ENCODE measurements at places on chromosomes 6 and 20.
A peak's percentile ranks its signal among the peaks of the same experiment; 100 is the strongest.

GRCh38 chr6:28311139-28311823, 24.7 kb downstream of the ZSCAN31 start:
- DNase-seq = no peak

GRCh38 chr6:95387845-95388244, 189.5 kb upstream of the MANEA start:
- no peak for DNase-seq

GRCh38 chr6:67889682-67889995, 745.4 kb upstream of the ADGRB3 start:
- no peak for DNase-seq

- DNase-seq = no peak
Observed at GRCh38 chr20:33062105-33062824, 8.6 kb downstream of the BPIFB3 start.

- no peak for DNase-seq
Observed at GRCh38 chr6:72966628-72967280, 258.5 kb downstream of the KHDC1L start.

DNA sequence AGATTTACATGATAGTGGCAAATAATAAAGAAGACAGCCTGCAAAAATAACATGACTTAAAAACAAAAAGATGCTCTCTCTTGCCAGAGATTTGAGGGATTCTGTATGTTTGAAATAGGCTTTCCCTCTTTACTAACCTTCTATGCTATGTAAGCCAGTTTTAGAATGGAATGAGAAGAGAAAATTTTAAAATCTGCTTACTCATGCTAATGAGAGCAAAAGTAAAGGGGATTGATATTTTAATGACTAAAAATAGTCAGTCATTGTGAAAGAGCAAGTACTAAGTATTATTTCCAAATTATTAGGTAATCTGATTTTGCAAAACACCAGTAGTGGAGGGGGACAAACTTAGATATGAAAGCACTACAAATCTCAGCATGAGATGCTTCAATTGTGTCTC, 563.3 kb upstream of the ADGRB3 start:
- DNase-seq = no peak

- DNase-seq = no peak
Observed at GRCh38 chr6:105562027-105562426, 159.1 kb upstream of the PREP start.

GRCh38 chr6:161439093-161439492, 165.2 kb upstream of the AGPAT4 start:
- DNase-seq = no peak

DNA sequence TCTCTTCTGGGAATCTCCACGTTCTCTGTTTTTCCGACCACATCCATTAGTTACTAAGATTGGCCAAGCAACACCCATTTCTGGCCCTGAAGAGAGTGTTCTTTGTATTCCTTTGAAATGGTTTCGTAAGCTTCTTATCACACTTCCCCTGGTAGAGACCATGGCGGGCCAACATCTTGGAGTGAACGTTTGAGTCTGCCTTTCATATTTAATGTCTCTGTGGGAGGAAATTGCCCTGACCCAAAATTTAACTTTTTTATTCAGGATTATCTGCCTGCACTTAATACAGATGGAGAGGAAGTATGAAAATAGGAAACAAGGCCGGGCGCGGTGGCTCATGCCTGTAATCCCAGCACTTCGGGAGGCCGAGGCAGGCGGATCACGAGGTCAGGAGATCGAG, 177.0 kb upstream of the SNX9 start:
- DNase-seq = no peak

DNA sequence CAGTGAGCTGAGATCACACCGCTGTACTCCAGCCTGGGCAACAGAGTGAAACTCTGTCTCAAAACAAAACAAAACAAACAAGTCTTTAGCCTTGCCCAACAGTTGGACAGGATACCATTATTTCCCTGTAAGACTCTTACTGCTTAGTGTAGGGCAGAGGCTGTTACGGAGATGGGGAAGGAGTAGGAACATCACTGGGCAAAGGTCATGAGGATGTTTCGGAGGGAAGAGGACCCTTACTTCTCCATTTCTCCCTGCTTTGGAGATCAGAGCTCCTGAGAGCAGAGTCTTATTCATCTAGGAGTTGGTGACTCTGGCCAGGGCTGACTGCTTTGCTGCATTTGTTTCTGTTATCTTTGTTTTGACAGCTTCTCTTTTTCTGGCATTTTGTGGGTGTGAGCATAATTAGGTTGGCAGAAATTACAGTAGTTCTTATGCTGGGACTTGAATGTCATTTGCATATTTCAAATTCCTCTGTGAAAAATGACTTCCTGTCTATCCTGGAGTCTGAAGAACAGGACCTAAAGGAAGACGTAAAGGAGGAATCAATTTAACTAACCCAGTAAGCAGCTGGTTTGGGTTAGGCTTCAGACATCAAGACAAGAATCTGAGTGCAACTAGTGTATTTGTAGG, 89.0 kb downstream of the CDS2 start:
- no peak for DNase-seq

DNA sequence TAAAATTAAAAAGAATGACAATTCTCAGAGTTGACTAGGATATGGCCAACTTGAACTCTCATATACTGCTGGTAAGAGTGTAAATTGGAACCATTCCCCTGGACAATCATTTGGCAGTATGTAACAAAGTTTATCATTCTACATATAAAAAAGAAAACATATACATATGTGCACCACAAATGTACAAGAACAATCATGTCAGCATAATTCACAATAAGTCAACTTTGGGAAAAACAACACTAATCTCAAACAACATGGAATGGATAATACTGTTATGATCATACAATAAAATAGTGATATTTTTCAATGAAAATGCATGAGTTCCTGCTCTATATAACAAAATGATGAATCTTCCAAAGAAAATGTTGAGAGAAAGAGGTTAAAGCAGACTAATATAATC, 1078.7 kb upstream of the EPHA7 start:
- no peak for DNase-seq

DNA sequence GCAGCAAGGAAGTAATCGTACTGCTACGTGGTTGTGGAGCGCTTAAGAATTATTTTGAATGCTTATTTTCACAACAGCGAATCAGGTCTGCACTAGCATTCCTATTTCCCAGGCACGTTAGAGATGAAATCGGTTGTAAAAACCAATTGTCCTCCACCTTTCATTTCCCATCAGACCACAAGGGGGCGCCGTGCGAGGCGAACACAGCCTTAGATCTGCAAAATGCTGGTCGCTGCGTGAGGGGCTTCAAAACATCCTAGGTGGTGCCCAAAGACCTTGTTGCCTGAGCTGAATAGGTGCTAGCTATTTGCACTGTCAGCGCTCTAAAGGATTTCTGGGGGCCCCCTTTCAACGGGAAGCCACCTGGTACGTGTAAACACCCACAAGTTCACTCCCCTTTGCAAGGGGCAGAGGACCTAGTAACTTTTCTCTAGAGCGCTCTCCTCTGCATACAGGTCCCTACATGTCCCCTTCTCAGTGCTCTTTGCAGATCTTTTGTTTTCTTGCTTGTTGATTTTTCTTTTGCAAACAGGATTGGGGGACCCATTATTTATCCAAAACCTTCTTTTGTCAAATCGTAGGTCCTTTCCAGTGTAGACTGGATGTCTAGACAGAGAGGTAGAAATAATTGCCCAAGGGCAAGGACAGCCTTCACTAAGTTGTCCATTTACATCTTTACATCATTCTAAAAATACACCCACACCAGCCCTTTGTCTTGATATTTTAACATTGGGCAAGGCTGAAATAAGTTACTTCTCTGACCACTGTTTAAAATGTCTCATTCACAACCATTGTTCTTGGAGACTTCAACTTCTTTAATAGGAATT, 59.8 kb downstream of the NEDD9 start:
- peak; percentile 66 for DNase-seq

DNA sequence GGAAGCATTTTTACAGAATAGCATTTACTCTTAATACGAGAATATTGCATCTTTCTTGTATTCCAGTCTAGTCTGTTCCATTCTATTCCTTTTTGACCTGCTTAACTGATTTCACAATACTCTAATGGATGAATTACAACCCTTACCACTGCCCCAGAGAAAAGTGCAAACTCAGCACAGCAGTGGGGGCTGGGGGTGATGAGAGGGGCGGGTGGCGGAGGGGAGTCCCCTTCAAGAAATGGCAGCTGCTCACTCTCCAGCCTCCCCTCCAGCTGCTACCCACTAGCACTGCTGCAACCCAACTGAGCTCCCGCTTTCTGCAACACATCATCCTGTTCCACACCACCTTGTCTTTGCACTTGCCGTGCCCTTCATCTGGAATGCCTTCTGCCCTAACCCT, 30.1 kb downstream of the PIM1 start:
- no peak for DNase-seq

DNA sequence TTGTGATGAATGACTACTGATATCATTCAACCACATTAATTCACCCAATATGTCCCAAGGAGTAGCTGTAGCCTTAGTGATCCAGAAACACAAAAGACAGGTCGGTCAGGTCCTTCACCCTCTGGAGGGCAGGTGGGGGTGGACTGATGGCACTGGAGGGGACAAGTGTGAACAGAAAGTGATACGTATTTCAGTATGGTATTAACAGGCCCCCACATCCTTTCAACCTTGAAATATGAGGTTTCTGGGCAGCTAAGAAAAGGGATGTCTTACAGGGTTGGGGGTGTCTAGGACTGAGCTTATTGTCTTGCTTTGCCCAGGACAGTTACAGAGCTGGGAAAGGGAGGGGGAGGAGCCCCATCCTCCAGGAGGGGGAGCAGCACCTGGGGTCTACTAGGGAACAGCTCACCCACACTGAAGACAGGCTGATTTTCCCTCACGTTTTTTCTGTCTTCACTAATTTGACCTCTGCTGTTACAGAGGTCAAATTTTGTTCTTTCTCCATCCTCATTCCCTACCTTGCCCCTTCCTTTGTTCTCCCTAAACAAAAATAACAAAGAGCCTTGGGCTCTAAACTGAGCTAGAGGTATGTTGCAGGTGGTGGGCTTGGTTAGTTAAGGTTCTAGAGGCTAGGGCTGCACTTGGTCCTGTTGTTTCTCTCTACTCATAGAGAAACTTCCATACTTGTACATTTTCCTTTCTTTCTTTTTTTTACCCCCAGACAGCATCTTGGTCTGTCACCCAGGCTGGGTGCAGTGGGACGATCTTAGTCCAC, 38.0 kb upstream of the EEF1A1 start:
- DNase-seq = no peak

DNA sequence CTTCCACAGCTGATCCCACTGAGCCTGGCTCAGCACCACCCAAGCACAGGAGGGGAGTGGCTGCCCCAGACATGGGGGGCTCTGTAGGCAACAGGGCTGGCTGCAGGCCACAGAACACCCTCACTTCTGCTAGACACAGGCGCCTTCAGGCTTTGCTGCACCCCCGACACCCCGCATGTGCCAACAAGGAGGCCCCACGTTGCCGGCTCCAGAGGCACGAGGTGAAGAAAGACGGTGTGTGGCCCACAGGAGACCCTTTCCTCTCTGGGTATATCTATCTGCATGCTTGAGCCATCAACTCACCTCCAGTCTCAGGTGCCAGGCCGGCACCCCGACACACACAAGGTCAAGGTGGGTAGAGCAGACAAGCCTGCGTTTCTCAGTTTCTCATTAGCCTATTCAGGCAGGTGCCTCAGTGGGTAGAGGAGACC, 158.3 kb downstream of the DLL1 start:
- DNase-seq = no peak

DNA sequence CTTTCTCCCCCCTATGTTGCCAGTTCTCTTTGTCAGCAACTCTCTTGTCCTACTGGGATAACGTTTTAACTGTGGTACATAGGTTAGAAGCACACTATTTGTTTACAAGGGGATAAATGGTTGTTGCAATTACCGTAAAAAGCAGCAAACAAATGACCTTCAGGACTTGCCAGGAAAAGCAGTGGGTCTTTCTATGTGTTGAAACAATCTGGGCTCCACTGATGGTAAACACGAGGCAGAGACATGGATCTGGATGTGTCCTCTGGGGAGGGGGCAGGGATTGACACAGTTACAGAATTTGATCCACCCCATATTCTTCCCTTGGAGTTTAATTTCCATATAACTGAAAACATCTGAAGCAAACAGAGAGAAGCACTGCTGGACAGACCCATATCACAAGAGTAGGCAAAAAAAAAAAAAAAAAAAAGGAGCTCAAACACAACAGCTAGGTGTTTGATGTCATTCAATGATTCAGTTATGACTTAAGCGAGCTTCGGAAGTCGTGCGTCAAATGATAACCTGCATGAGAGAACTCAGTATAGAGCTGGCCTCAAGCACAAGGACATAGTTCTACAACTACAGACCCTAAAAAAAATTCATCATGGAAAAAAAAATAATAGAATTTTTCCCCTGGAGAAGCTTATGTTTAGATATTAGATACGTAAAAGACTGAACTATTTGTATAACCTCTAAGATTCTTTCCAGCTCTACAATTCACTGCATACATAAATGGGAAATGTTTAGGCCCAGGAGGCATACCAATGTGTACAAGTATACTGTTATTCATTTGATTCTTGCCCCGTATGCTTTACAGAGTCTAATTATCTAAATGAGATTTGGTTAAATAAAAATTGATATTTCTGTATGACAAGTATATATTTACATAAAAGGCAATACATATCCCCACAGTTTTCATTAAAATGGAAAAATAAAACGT, 127.7 kb downstream of the ALDH8A1 start:
- no peak for DNase-seq

- DNase-seq = no peak
Observed at GRCh38 chr6:112478036-112478435, 130.9 kb downstream of the RFPL4B start.

DNA sequence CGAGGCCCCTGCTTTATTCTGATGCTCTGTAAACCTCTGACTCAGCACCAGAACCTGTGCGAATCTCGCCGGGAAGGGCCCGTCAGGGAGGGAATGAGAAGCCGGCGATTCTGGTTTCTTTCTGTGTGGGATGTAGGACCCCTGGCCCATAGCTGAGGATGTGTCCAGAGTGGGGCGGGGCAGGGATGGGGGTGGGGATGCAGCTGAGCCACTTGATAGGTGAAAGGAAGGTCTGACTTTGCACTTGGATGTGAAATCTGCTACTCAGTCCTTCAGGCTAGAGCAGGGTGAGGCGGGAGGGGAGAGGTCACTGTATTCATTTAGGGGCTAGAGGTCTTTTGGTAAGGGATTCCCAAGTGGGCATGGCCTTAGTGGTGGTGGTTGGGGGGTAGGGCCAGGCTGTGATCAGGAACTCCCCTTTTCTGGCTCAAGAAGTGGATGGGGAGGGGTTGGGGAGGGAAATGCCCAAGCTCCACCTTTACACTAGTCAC, 2.3 kb downstream of the TOX2 start:
- DNase-seq = no peak

- no peak for DNase-seq
Observed at GRCh38 chr20:63890616-63891015, 4.3 kb upstream of the DNAJC5 start.

DNA sequence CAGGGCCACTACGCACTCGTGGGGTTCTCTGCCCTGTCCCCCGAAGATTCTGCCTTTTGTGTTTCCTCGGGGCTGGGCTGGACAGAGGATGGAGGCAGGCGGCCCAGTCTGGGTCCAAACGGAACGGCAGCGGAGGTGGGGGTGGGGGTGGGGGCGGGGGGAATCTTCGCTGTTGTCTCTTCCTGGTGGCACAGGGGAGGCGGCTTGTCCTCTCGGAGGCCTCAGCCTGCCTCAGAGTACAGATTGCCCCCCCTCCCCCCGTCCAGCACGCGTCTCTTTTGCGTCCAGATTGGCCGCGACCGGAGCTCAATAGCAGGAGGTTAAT, 1.4 kb upstream of the INSM1 start:
- DNase-seq = no peak

GRCh38 chr6:102438171-102438570, 1044.7 kb downstream of the GRIK2 start:
- no peak for DNase-seq

- no peak for DNase-seq
Observed at GRCh38 chr6:148349466-148349865, 6.8 kb downstream of the SASH1 start.

Measured in stimulated activated CD8-positive, alpha-beta memory T cell treated with anti-CD3 and anti-CD28 coated beads, Interleukin-4, amount 100 ng/mL, for 1 hour (primary cell).